ENCODE measurements at places on chromosomes 5 and 9. TPM values are rescaled to one million over a fixed set of nuclear protein-coding genes. Genes with fewer than 3 reads are reported as not detected.

GRCh38 chr5:179827680-179828079, 7.0 kb downstream of the SQSTM1 start:
- DNase-seq = no peak
- peaks cover 25% of the 10 kb centered on the region for H3K4me1 ChIP-seq
- no peak overlapping the region for H3K4me3 ChIP-seq
- H3K27me3 ChIP-seq = no peaks in the 10 kb centered on the region
- H3K36me3 ChIP-seq = peaks cover 92% of the 10 kb centered on the region

- H3K4me3 ChIP-seq = no peak overlapping the region
- DNase-seq = no peak
- H3K36me3 ChIP-seq = no peaks in the 10 kb centered on the region
- H3K27ac ChIP-seq = no peak overlapping the region
Observed at GRCh38 chr5:64018966-64019365, 56.7 kb upstream of the HTR1A start.

- H3K27ac ChIP-seq = no peak overlapping the region
- H3K4me1 ChIP-seq = peaks cover 6% of the 10 kb centered on the region
- H3K4me3 ChIP-seq = no peak overlapping the region
Observed at GRCh38 chr9:128764361-128764760, 7.4 kb downstream of the ZER1 start.

Gene PCDHGC4
- 7.9 TPM for total RNA-seq

DNA sequence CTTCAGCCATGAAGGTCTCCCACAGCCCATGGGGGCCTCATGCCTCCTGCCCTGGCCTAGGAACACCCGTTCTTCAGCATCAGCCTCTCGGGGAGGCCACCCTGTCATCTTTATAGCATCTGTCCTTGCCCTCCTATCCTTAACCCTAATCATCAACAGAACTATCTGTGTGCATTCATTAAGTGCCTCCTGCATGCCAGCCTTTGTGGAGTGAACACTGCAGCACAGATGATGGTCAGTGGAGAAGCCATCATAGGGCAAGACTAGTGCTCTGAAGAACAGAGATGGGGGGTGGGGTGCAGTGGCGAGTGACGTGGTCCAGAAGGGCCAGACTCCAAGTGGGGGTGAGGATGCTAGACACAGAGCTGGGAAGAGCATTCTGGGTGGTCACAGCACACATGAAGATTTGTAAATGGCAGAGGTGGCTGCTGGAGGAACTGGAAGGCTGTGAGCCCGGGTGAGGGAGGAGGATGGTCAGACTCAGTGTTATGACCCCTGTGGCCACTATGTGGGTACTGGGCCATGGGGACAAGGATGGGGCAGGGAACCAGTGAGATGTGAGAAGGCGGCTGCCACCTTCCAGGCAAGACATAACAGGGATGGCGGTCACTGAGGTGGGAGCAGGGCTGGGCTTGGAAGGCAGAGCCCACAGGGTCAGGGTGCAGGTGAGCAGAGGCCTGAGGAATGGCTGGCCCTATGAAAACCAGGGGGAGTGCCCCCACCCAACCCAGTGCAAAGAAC, 3.6 kb upstream of the CARD19 start:
- no peaks in the 10 kb centered on the region for H3K36me3 ChIP-seq
- H3K4me3 ChIP-seq = no peak overlapping the region
- no peak for DNase-seq
- peaks cover 15% of the 10 kb centered on the region for H3K4me1 ChIP-seq

Gene IZUMO3
- total RNA-seq = not detected

- peaks cover 31% of the 10 kb centered on the region for H3K36me3 ChIP-seq
- no peaks in the 10 kb centered on the region for H3K4me1 ChIP-seq
- no peaks in the 10 kb centered on the region for H3K27me3 ChIP-seq
- no peak for DNase-seq
Observed at GRCh38 chr5:1468247-1468612, 23.0 kb upstream of the SLC6A3 start.

GRCh38 chr9:99953861-99954507, 47.5 kb downstream of the STX17 start:
- DNase-seq = no peak
- no peaks in the 10 kb centered on the region for H3K4me1 ChIP-seq
- no peaks in the 10 kb centered on the region for H3K27me3 ChIP-seq
- H3K4me3 ChIP-seq = no peak overlapping the region
- no peaks in the 10 kb centered on the region for H3K36me3 ChIP-seq

Gene CDKN2A
- total RNA-seq = 4.1 TPM

DNA sequence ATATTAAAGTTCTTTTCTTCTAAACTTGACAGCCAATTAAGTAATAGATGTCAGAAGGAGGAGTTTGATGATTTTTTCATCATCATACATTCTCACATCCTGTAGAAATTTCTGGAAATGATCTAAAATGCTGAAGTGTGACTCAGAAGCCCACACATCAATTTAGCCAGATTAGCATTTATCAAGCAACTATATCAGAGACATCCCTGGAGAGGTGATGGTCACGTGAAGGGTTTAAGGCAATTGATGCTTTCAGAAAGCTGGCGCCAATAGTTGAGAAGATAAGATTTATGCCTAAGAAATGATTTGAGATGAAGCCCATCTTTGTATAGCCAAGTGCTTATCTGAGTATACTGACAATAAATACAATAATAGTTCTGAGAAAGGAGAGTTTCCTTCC, 162.9 kb upstream of the RORB start:
- no peak overlapping the region for H3K27ac ChIP-seq
- H3K27me3 ChIP-seq = no peaks in the 10 kb centered on the region
- H3K4me1 ChIP-seq = no peaks in the 10 kb centered on the region
- no peaks in the 10 kb centered on the region for H3K36me3 ChIP-seq
- no peak for DNase-seq
- H3K4me3 ChIP-seq = no peak overlapping the region

DNA sequence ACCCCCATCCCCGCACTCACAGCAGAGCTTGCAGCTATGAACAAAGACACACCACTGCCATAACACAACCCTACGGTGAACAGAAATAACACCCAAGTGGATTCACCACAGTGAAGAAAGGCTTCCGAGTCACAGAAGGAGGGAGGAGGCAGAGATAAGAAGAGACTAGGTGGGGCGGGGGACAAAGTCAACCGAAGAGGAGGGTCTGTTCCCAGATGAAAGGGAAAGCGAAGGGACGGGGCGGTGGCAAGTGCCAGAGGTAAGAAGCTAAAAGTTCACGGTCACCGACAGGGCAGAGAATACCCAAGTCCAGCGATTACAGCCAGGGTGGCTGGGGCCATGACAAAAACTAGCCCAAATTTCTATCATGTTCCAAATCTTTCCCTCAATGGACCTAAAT, 21.0 kb downstream of the EPB41L4B start:
- H3K4me3 ChIP-seq = no peak overlapping the region
- H3K27ac ChIP-seq = no peak overlapping the region
- H3K27me3 ChIP-seq = no peaks in the 10 kb centered on the region
- no peak for DNase-seq
- no peaks in the 10 kb centered on the region for H3K4me1 ChIP-seq
- H3K36me3 ChIP-seq = no peaks in the 10 kb centered on the region

GRCh38 chr5:162202285-162202880, 134.8 kb downstream of the GABRG2 start:
- no peak overlapping the region for H3K27ac ChIP-seq
- no peaks in the 10 kb centered on the region for H3K27me3 ChIP-seq
- H3K4me1 ChIP-seq = no peaks in the 10 kb centered on the region
- no peak for DNase-seq
- no peaks in the 10 kb centered on the region for H3K36me3 ChIP-seq
